ENCODE measurements at places on chromosomes 13 and 19. TPM values are rescaled to one million over a fixed set of nuclear protein-coding genes. Genes with fewer than 3 reads are reported as not detected.

Gene CATSPERD
- total RNA-seq = not detected

DNA sequence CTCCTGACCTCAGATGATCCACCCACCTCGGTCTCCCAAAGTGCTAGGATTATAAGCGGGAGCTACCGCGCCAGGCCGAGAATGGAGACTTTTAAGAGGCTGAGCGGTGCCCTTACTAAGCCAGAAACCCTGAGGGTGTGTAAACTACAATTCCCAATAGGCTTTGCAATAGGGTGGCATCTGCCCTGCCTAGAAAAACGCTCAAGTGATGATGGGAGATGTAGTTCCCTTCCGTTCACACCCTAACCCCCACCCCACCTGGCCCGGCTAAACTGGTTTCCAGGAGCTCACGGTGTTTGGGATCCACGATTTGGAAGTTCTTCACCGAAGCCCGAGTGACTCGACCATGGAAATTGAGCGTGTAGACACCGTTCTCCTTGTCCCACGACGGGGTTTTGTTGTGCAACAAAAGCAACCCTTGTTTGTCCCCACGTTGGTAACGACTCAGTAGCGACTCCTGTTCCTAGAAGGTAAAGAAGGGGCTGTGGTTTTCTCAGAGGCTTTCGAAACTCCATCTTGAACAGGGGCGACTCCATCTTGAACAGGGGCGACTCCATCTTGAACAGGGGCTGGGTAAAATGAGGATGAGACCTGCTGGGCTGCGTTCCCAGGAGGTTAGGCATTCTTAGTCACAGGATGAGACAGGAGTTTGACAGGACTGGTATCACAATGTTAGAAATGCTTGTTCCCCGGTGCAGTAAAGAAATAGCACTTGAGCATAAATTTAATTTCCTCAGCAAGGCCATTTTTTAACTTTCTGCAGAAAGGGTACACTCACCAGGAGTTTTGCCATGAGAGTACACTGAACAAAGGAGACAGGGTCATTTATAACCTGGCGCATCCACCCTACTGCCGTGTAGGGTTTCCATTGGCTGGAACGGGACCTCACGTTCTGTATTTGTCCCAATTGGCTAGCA is 9.8 kb downstream of the PPP1R15A start:
- DNase-seq = peak; percentile 42

DNA sequence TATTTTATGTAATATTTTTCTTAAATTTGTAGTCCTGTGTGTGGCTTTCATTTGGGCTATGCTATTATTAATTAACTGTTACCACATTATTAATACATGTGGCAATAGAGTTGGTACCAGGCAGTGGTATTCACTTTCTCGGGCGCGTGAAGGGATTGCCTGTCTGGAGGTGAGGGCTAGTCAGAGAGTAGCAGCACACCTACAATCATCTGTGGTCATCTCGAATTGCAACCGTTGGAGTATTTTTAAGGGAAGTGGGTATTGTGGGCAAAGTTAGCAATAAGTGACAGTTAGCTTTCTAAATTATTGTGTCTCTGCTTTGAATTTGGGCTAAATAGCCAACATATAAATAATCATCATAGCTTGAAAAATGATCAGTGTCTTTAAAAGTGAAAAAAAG is 20.0 kb upstream of the GPR18 start:
- DNase-seq = no peak

Gene ARL11
- total RNA-seq = 0.22 TPM

- no peak for DNase-seq
These were observed 9.3 kb upstream of the ZNF554 start for GRCh38 chr19:2810141-2811091.

- DNase-seq = no peak
These were observed 2.3 kb upstream of the N4BP2L1 start for GRCh38 chr13:32430018-32430747.

GRCh38 chr19:5522106-5522505 is 45.6 kb downstream of the TINCR start:
- no peak for DNase-seq

DNA sequence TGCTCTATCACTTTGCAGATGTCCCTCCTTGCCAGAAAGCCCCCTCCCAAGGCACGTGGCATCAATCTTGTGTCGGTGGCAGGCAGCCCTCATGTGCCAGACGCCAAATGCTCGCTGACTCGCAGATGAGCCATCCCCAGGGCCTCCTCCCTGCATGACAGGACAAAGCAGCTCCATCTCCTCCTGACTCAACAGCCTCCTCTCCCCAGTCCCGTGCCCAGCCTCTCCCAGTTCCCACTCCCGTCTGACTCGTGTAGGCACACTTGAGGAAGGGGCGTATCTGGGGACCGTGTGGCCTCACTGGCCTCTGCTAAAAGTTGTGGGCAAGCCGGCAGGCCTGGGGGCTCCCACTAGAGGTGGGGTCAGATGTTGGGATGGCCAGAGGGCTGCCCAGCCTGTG is 133.6 kb downstream of the STK24 start:
- DNase-seq = no peak

DNA sequence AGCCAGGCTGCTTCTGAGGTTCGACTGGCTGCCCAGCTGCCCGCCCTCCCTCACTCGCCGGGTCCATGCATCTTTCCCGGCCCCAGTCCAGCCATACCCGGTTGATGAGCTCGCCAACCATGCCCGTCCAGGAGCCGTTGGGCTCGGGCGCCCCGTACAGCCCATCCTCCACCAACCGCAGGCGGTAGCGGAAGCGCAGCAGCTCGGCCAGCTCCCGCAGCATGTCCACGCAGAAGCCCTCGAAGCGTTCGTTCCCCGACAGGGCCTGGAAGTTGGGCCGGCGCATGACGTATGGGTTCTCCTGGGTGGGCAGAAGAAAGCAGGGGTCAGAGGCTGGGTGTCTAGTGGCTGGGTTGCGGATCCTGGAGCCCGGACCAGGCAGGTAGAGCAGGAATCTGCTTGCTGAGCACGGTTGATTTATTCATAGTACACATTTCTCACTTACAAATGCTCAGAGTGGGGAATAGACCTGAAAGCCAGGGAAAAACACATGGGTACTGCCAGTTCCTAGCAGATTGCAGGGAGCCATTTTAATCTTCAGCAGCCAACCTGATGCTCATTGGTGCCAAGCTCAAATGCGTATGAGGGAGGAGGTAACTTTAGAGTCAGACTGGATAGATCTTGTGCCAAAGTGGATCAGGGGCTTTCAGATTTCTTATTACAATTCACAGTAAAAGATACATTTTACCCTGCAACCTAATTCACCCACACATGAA is 27.4 kb downstream of the GRIK5 start:
- DNase-seq = no peak

- no peak for DNase-seq
These were observed 13.8 kb upstream of the SLITRK1 start for GRCh38 chr13:83895994-83896580.

Gene POP4
- total RNA-seq = 50.0 TPM

Gene MUC16
- total RNA-seq = under 0.01 TPM

DNA sequence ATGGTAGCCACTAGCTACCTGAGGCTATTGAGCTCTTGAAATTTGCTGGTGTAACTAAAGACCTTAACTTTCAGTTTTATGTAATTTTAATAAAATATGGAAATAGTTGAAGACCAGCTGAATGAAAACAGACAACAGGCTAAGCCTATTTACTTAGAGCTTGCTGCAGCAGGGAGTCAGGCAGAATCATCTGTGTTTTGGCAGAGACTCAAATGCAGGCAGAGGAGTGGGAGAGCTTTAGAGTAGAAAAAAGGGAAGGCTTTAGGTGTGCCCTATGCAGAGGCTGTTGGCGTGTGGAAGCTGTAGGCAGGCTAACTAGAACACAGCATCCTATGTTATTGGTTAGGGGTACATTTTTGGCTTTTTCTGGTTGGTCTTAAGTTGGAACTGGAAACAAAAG is 304.9 kb upstream of the NBEA start:
- DNase-seq = no peak

DNA sequence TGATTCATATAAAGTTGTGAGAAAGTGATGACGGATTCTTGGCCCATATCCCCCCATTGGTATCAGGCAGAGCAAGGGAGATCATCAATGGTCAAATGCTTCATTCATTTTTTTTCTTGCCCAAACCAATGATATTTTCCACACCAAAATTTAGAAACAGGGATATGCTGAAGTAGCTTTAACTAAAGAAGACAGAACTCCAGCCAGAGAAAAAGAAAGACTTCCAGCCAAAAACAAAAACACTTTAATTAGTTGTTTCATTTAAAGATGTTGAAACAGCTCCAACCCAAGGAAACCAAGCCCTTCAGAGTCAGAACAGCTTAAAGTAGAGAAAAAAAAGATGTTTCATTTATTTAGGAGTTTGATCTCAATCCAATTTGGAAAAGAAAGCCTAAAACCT is 358.9 kb upstream of the NBEA start:
- DNase-seq = no peak

GRCh38 chr13:89968470-89968869 is 1379.0 kb upstream of the MIR17HG start:
- no peak for DNase-seq

Gene GTF2F2
- total RNA-seq = 13.9 TPM

- no peak for DNase-seq
These were observed 179 bp upstream of the AMER2 start for GRCh38 chr13:25172303-25172630.

- DNase-seq = no peak
These were observed 4.2 kb upstream of the LRRC25 start for GRCh38 chr19:18401580-18402112.

- DNase-seq = no peak
These were observed 69.1 kb upstream of the POSTN start for GRCh38 chr13:37667702-37668101.

DNA sequence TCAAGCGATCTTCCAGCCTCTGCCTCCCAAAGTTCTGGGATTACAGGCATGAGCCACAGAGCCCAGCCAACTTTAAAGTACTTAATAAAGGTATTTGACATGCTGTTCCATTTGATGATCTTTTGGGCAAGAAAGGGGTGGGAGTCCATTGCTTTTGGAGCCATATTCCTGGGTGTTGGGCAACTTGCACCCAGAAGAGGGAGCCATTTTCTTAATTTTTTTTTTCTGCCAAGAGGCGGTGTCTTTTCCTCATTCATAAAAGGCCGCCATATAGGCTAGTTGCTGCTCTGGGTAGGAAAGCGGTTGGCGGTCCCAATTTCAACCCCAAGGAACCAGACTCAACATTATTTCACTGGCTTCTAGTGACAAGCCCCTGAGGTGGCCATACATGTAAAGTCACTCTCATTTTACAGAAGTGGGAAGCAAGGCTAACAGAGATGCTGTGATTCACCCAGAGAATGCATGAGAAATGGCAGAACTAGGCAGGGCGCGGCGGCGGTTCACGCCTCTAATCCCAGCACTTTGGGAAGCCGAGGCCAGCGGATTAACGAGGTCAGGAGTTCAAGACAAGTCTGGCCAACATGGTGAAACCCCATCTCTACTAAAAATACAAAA is 139.6 kb downstream of the CACNA1A start:
- peak; percentile 1 for DNase-seq

DNA sequence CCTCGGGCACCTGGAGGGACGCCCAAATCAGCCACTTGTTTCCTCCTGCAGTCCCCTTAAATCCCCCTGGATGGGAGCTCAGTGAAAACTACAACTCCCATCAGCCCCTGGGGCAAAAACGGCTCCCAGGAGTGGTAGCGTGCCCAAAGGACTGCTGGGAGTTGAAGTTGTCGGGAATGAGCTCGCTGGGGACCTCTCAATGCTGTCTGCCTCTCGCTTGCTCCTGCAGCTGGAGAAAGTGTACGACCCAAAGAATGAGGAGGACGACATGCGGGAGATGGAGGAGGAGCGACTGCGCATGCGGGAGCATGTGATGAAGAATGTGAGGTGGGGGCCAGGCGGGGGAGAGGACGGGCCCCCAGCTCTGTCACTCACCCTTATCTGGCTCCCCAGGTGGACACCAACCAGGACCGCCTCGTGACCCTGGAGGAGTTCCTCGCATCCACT is 14.7 kb upstream of the DHDH start:
- peak; percentile 23 for DNase-seq

GRCh38 chr19:36266375-36266961 is 51.6 kb downstream of the ZNF146 start:
- DNase-seq = no peak

Gene RNF225
- not detected for total RNA-seq

GRCh38 chr19:4849019-4849418 is 17.5 kb upstream of the TICAM1 start:
- DNase-seq = no peak

DNA sequence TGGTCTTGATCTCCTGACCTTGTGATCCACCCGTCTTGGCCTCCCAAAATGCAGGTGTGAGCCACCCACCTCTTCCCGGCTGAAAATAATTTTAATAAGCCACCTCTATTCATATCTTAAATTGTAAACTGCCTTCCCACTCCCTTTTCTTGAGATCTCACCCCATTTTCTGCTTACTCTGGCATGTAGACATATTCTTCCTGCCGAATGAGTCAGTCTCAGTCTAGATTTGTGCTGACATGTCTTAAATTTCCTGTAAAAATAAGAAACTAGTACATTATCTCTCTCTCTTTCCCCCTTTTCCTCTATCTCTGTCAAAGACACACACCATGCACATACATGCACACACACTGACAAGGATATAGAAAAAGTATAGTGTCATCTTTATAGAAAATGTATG is 60.9 kb downstream of the THSD1 start:
- peak; percentile 59 for DNase-seq

Gene FFAR1
- not detected for total RNA-seq

Gene CGB8
- total RNA-seq = not detected

GRCh38 chr13:64333888-64334287 is 2896.2 kb downstream of the PCDH9 start:
- no peak for DNase-seq

DNA sequence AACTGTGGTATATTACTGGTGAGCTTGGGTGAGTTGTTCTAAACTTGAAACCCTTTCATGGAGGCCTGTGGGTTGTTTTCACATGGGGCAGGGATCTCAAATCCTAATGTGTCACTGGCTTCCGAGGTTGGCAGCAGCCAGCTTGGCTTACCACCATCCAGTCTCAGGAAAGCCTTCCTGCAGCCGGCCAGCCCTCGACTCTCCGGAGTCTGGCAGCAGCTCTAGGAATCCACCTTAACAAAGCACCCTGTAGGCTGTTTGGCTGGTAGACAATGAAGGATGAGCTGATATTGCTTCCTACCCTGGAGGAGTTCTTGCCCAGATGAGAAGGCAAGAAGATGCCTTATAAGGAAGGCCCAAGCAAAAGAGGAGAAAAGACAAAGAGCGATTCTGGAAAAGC is 188.3 kb downstream of the KLF12 start:
- DNase-seq = no peak

DNA sequence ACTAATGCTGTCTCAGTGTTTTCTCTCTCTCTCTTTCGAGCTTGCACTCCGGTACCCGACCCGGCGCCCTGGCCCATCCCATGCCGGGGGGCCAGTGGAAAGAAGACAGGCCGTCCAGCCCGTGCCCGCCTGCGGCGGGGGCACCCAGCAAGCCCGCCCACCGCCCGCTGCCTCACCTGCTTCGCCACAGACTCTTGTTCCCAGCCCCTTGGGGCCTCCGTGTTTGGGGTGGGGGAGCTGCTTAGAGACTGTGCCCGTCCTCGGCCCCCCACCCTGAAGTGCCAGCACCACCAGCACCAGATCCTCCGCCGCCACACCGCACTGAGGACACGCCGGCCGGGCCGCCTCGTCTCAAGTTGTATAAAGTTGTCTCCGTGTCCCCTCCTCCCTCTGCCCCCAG is 2.4 kb downstream of the LENG9 start:
- no peak for DNase-seq

Gene C1QTNF9
- total RNA-seq = not detected

- no peak for DNase-seq
These were observed 27.9 kb upstream of the NANOS3 start for GRCh38 chr19:13848798-13849676.

All from lung microvascular endothelial cell (primary cell).